ENCODE measurements at places on chromosomes 2 and 18.

DNA sequence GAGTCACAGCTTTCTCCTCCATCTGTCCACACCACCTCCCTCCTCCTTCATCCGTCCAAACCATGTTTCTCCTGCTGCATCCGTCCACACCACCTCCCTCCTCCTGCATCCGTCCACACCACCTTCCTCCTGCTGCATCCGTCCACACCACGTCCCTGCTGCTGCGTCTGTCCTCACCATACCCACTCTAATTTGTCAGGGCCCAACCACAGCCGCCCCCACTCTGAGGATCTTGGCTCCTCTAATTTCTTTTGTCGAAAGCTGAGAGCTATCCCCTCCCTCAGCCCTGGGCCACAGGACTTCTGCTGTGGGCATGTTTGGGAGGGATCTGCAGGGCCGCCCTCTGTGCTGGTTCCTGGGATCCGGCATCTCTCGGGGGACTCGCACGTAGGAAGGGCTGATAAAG is 67.4 kb downstream of the TPO start:
- no peak for DNase-seq

- DNase-seq = no peak
Measured at GRCh38 chr2:240383871-240384700, 51.4 kb upstream of the GPC1 start.

DNA sequence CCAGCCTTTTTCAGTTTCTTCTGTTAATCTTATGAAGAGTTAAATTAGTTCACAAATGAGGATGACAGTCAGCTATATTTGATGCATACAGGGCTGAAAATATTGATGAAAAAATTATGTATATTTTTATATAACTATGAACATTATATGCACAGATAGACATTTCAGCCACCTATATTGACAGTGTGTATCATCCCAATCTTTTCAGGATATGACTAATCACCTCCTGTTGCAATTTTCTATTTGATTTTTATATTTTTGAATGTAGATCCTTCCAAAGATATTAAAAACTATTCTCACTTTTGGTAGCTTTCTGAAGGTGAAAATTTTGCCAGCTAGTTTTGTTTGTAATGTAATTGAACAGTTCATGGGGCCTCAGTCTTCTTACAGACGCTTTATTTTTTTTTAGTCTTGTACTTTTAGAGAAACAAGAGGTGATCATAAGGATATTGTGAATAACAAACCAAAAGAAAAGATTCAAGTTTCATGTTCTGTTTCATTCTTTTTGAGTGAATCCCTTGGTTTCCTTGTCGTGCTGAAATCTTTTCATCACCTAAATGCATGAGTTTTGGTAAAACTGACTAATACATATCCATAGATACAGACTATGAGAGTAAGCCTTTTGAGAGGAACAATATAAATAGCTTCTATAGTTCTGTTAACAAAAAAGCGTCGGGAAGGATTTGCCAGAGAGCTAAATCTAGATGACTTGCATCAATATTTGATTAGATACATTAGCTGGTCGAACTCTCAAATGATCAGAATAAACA is 123.1 kb downstream of the ARHGAP15 start:
- no peak for DNase-seq

DNA sequence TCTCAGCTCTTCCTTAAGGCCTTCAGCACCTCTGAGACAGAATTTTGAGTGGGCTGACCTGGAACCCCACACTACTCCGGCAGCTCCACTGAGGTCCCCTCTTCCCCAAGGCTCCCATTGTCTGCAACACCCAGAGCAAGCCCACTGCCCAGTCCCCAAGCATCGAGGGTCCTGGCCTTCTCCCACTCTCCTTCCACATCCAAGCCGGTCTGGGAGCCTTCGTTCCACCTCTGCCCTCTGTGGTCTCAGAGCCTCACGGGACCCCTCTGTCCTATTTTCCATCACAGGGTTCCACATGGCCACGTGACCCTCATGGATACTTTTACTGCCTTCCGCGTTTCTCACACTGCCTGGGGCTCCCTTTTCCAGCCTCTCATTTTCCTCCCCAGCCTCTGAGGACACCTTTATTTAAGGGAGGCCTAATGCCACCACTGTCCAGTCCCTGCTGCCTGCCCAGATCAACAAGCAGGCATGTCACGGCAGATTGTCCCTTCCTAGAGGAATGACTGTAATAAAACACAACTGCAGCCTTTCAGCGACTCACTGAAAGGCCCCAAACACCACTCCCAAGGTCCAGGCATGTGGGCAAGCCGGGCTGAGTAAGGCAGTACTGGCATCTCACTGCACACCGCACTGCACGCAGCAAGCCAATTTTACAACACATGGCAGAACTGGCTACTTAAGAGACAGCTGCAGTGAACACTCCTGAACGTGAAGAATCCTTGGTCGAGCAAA is 7.9 kb upstream of the SALL3 start:
- DNase-seq = no peak

DNA sequence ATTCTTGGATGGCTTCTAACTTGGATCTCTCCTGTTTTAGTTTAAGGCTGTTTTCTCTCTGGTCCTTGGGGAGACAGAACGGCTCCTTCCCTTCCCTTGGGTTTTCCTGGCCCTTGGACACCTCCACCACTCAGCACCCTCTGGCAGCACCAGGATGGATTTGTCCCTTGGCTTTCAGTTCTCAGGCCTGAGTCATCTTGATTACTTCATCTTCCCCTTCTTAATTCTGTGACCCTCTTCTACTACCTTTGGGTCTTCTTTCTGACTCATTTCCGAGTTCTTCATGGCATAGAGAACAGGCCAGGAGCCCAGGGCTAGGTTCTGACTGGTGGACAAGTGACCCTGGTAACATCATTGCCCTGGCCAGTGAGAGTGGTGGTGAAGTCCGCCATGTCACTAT is 14.9 kb downstream of the IGFBP2 start:
- no peak for DNase-seq

DNA sequence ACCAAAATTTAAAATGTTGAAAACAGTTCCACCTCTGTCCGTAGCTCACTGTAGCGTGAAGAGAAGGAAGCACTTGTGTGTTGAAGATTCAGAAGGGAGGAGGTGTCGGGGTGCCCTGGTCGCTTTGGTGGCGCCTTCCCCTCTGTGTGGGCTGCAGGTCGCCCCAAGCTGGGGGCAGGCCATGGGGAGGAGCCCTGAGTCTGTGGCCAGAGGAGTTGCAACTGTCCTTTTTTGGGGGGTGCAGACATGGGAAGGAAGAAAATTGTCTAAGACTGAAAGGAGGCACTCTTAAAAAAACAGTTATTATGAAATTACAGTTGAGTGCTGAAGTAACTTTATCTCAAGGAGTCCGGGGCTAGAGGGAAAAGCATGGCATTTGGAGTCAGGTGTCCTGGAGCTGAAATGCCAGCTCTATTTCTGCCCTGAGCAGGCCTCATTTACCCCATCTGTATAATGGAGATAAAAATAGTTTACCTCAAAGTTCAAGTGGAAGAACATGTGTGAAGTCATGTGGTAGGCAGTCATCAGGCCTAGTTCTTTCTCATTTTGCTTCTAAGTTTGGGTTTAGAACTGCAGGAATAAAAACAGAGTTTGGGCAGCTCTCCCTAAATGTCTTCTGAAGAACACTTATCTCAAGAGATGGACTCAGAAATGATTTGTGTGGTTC is 82.1 kb downstream of the RNF144A start:
- DNase-seq = no peak

DNA sequence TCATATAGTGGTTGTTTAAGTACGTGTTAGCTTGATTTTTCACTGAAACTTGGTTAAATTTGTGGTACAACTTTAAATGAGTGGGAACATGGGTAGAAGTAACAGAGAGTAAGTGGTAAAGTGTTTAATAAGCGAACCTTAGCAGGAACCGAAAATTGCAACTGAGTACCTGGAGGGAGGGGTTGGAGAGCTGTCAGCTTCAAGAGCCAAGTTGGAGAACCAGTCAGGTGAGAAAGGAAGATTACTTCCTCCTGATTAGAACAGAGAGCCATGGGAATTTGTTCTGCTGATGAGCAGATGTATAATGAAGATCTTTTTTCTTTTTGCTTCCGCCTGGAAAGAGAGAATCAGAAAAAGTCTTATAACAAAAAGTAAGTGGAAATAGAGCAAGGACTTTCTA is 158.4 kb upstream of the CDH7 start:
- DNase-seq = no peak

DNA sequence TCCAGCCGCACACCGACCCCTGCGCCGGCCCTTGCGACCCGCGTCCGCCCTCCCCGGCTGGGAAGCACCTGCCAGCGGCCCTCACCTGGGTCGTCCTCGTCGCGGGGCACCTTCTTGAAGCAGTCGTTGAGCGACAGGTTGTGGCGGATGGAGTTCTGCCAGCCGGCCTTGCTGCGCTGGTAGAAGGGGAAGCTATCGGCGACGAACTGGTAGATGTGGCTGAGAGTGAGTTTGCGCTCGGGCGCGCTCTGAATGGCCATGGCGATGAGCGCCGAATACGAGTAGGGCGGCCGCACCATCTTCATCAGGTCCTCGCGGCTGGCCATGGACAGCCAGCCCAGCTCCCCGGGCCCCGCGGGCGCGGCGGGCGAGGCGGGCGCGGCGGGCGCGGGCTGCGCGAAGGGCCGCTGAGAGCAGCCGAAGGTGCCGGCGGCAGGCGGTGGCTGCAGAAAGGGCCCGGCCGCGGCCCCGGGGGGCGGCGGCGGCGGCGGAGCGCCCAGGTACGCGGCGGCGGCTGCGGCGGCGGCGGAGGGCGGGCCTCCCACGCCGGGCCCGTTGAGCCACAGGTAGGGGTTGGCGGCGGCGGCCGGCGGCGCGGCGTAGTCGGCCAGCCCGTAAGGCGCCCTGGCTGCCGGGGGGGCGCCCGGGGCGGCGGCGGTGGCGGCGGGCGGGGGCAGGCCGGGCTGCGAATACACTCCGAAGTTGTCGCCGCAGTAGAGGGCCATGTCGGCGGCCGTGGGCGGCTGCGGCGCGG is 505 bp downstream of the FOXI3 start:
- no peak for DNase-seq

DNA sequence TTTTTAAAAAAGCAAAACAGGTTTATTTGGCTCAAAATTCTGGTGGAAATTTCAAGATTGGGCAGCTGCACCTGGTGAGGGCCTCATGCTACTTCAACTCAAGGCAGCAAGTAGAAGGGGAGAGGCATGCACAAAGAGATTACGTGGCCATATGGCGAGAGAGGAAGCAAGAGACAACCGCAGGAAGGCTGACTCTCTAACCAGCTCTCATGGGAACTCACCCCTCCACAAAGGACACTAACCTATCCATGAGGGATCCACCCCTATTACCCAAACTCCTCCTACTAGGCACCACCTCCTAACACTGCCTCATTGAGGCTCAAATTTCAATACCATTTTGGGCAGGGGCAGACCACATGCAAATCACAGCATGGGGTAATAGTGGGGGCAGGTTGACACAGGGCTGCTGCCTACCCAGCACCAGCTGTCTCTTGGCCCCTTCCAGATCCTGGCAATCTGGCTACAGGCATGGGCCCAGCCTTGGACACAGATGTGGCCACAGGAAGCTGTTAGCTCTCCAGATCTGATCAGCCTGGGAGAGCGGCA is 2.0 kb upstream of the CAPN10 start:
- DNase-seq = no peak

DNA sequence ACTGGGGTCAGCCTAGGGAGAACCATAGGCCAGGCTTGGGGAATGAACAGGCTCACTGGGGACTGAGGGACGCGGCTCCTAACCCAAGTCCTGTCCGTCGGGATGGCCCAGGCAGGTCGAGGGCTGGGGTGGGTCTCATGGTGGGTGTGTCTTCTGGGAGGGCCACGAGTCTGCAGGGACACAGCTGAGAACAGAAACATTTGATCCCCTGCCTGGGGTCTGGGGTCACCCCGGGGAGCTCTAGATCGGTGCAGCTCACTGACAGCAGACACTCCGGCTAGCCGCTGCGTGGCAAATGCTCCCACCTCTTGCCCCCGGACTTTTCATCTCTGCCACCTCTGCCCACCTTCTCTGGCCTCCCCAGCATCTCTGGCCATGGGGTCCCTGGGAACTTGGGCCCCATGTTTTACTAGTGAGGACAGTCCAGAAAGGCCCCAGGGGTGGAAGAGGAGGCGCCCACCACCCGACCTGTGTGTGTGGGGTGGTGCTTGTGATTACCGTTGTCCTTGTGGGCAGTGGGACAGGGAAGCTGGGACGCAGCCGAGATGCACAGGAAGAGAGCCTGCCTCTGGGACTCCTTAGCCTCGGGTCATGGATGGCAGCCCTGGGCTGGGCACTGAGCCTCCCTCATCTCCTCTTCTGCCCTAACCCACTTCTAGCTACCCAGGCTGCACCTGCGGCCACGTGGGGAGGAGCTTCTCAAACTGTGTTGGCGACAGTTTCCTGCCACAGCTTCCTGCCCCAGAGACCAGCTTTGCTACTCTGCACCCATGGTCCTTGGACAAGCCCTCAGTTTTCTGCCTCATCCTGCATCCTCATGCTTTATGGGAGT is 4.9 kb downstream of the ZAP70 start:
- DNase-seq = no peak

GRCh38 chr2:39871291-39871761 is 92.3 kb upstream of the THUMPD2 start:
- no peak for DNase-seq

- DNase-seq = no peak
Measured at GRCh38 chr18:37282386-37283037, 283.1 kb downstream of the CELF4 start.

- no peak for DNase-seq
Measured at GRCh38 chr2:8544171-8544785, 137.6 kb upstream of the ID2 start.

DNA sequence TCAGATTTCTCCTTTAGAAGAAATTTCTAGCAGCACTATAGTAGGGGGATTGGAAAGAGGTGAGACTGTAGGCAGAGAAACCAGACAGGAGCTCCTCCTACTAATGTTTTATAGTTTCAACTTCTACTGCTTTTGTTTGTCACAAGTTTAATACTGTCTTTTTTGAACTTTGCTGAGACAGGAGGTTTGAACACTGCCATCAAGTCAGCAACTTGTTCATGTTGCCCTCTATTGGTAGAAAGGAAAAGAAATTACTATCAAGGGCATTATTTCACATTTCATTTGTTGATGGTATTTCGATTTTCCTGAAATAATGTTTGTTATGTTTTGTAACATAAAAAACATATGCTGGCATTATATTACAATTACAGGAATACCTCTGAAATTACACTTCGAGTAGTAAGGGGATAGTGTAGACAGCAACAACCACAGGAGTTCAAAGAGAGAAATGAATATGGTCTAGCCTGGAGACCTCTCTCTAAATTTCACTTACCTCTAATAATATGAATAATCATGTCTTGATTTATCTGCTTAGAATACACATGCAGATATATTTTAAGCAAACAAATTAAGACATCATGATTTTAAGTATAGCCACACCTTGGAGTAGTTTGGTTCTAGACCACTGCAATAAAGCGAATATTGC is 12.4 kb upstream of the CCDC88A start:
- no peak for DNase-seq

DNA sequence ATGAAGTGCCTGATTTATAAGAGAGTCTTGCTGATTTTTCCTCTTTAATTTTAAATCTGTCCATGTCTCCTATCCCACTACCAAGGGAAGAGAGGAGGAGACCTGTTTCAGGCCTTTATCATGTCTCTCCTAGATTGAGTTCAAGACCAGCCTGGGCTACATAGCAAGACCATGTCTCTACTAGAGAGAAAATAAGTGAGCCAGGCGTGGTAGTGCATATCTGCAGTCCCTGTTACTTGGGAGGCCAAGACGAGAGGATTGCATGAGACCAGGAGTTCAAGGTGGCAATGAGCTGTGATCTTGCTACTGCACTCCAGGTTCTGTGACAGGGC is 20.0 kb downstream of the EML4 start:
- no peak for DNase-seq

Data from stimulated activated CD4-positive, alpha-beta T cell treated with anti-CD3 and anti-CD28 coated beads, Interleukin-1b, Interleukin-23, amount 100 ng/mL, for 1 hour (primary cell).